HT1080 (cell line): ENCODE measurements at places on chromosomes 1 and 21. TPM values are rescaled to one million over a fixed set of nuclear protein-coding genes. Genes with fewer than 3 reads are reported as not detected.

PTGFRN gene
- 48.7 and 54.1 TPM in 2 replicates for total RNA-seq

PRDM16 gene
- total RNA-seq: 0.20 TPM in 1 of 2 replicates, not detected in the other

LDLRAD1 gene
- total RNA-seq: not detected in 2 replicates

VHLL gene
- total RNA-seq: not detected in 2 replicates

RHBDL2 gene
- total RNA-seq: 0.50 and 2.7 TPM in 2 replicates

OR10R2 gene
- total RNA-seq: not detected in 2 replicates

SLC2A5 gene
- total RNA-seq: not detected in 2 replicates

ISG15 gene
- total RNA-seq: 48.6 and 53.3 TPM in 2 replicates

SPRR4 gene
- not detected in 2 replicates for total RNA-seq

DNA sequence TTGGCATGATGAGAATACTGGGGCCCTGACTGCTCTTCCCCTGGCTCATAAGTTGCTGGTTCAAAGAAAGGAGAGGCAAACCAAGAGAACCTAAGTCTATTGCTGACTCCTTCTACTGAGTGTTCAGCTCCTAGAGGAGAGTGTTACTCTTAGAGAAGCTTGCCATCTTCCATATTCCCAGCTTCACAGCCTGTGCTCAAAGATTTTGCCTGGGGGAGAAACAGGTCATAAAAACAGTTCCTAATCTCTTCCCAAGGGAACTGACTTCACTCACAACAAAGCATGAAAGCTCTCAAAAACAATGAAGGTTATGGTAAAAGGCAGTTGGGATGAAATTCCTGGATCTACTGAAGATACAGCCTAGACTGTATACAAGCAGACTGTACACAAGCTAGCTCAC lies 37.1 kb downstream of the LRRC40 start:
- DNase-seq: peak; percentile 20

- no peak for DNase-seq
Observed at GRCh38 chr1:180534214-180534613, 24.6 kb upstream of the OVAAL start.

DNA sequence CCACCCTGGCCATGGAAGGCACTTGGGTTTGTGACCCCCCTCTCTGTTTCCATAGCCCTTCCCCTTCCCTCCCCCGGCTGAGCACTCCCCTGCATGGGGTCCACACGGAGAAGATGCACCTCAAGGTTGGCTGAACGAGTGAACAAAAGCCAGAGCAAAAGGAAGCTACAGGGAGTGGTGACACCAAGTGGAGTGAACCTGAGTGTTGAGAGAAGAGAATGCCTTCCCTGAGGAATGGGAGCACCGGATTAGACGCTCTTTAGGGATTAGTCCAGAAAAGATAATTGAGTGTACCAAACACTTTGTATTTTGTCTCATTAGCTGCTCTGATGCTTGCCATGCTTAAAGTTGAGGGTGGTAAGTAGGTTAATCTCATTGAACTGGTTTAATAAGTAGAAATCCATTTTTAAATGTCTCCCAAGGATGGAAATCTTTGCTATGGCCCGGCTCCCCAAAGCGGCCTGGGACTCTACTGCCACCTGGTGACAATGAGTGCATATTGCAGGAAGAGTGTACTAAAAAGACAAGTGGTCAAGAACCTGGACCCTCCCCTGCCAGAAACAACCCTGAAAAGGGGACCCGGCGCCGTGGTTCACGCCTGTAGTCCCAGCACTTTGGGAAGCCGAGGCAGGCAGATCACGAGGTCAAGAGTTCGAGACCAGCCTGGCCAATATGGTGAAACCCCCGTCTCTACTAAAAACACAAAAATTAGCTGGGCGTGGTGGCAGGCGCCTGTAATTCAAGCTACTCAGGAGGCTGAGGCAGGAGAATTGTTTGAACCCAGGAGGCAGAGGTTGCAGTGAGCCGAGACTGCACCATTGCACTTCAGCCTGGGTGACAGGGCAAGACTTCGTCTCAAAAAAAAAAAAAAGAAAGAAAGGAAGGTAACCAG lies 150.6 kb upstream of the ZC3H12A start:
- peak; percentile 37 for DNase-seq

DNA sequence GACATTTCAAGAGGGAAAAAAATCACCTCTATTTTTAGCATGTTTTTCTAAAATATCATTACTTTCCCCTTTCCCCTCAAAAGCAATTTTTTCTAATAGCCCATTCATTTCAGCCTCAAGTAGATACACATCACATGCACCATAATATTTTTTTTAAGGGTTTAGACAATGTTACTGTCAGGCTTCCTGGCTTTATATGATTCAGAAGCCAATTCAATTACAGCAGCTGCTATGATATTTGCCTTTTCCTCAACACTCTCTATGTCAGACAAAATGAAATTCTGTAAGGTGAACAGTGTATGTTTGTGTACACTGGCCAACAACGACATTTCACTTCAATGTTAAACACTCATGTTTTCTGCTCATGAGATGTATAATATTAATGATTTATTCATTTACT lies 46.5 kb downstream of the OMA1 start:
- no peak for DNase-seq
